Progenitor cell of endocrine pancreas (in vitro differentiated cells): ENCODE measurements at places on chromosomes 12 and 14.

GRCh38 chr12:114919479-114919878 lies 235.5 kb upstream of the TBX3 start:
- DNase-seq, result no peak

DNA sequence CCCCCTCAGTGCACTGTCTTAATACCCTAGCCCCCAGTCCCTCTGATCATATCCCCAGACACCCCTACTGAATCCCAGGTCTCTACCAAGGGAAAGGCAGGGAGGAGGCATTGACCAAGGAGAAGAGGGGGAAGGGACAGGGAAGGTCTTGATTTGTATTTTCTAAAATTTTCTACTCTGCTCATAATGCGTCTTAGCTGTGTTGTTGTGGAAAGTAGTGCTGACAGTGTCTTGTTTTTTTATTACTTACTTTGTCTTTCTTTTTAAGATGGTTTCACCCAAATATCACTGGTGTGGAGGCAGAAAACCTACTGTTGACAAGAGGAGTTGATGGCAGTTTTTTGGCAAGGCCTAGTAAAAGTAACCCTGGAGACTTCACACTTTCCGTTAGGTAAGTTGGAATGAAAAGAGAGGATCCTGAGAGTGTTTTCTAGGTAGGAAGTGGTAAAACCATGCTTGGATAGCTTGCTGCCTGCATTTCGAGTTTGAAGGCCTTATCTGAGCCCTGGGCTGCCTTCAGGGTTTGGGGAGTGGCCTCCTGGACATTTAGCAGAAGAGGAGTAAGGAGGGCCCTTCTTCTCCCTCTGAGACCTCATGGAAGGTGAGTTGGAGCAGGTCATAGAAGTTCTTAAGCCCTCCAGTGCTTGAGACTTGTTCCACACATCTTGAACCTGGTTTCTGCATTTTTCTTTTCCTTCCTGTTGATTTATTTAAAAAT lies 27.4 kb downstream of the PTPN11 start:
- no peak for DNase-seq

GRCh38 chr12:90366286-90366685 lies 588.7 kb downstream of the CCER1 start:
- no peak for DNase-seq

GRCh38 chr14:104280902-104281767 lies 142.7 kb downstream of the KIF26A start:
- peak; percentile 9 for DNase-seq

- no peak for DNase-seq
Observed at GRCh38 chr12:92400006-92400405, 254.4 kb upstream of the BTG1 start.

- no peak for DNase-seq
Observed at GRCh38 chr12:96424601-96425000, 24.4 kb upstream of the CDK17 start.

- DNase-seq, result no peak
Observed at GRCh38 chr12:75959060-75959459, 72.5 kb downstream of the PHLDA1 start.

- DNase-seq, result peak; percentile 17
Observed at GRCh38 chr12:127108360-127109215, 1158.4 kb upstream of the TMEM132C start.

DNA sequence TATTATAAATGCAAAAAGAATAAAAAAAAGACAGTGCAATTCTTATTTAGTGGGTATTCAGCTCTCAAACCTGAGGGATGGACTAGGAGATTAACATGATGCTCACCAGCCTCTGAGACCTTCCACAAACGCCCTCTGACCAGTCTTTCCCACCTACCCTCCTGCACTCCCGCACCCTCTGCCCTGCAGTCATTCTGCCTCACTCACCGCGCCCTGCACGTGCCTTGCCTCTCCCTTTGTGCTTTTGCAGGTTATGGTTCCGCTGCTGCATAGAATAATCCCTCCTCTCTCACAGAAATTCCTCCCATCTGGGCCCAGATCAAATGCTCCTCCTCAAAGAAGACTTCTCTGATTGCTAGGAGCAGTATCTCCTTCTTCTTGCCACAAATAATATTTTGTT lies 28.5 kb upstream of the TMCC3 start:
- DNase-seq, result no peak

- no peak for DNase-seq
Observed at GRCh38 chr12:55682087-55682796, 25.5 kb downstream of the ITGA7 start.

DNA sequence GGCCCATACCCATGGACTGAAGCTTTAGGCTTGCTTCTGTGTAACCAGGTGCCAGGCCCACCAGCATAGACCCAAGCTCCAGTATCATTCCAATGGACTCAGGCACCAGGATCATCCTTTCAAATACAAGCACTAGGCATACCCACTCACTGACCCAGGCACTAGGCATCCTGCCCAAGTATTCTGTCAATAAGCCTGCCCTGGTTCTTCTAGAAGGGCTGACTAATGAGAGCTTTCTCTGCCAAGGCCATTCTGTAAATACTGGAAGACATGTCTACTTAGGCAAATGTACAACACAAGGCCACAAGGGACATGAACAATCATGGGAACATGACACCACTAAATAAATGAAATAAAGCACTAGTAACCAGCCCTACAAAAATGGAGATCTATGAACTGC lies 352.2 kb downstream of the FSCB start:
- DNase-seq, result no peak

DNA sequence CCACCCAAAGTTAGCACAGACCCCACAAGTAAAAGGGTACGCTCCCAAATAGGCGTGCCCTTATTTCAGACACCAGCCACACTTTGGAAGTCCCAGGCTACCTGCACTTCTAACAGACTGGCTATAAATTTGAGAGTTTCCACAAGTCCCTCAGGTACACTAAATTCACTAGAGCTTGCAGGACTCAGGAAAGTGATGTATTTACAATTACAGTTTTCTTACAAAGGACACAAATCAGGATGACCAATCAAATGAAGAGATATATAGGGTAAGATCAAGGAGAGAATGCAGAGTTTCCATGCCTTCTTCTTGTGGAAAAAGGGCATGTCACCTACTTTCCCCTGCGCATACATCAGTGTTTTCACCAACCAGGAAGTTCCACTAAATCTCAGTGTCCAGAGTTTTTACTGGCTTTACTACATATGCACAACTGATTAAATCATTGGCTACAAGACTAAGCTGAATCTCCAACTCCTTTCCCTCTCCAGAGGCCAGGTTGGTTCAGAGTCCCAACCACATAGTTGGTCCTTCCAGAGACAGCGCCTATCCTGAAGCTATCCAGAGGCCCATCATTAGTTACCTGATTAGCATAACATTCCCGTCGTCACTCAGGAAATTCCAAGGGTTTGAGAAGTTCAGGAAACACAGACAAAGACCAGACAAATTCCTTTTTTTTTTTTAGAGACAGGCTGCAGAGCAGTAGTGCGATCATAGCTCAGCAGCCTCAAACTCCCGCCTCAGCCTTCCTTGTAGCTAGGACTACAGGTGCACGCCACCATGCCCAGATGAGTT lies 84.2 kb downstream of the DENND5B start:
- no peak for DNase-seq

GRCh38 chr14:100729982-100730381 lies 3.3 kb downstream of the DLK1 start:
- DNase-seq, result no peak
